ENCODE measurements at places on chromosomes 2 and 18.

- H3K27ac ChIP-seq = no peak overlapping the region
- H3K27me3 ChIP-seq = no peaks in the 10 kb centered on the region
- no peaks in the 10 kb centered on the region for H3K36me3 ChIP-seq
- DNase-seq = no peak
Observed at GRCh38 chr2:203559641-203560040, 24.5 kb upstream of the RAPH1 start.

DNA sequence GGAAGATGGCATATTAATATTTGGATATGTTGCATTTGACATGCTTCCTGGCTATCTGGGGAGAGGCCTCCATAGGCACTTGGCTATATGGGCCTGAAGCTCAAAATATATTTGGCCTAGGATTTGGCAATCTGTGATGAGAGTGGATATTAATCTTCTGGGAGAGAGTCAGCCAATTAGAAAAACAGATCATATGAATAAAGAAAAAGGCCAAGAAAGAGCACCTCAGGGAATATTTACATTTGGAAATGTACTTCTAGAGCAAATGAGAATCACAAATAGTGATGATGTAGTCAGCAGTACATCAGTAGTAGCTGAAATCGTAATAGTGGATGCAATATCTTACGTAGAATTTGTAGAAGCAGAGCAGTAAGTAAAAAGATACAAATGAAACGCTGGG lies 277.0 kb downstream of the CTNNA2 start:
- no peaks in the 10 kb centered on the region for H3K36me3 ChIP-seq
- no peak overlapping the region for H3K27ac ChIP-seq
- no peaks in the 10 kb centered on the region for H3K4me1 ChIP-seq
- no peak for DNase-seq
- no peak overlapping the region for H3K4me3 ChIP-seq

DNA sequence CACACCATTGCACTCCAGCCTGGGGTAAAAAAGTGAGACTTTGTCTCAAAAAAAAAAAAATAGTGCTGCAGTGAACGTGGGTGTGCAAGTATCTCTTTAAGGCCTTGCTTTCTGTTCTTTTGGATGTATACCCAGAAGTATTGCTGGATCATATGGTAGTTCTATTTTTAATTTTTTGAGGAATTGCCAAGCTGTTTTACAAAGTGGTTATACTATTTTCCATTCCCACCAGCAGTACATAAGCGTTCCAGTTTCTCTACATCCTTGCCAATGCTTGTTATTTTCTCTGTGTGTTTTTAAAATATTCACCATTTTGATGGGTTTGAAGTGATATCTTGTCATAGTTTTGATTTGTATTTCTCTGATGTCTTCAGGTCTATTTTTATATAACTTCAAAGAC lies 13.1 kb downstream of the ARMC9 start:
- peaks cover 4% of the 10 kb centered on the region for H3K27me3 ChIP-seq
- H3K36me3 ChIP-seq = peaks cover 19% of the 10 kb centered on the region
- DNase-seq = no peak
- H3K4me1 ChIP-seq = peaks cover 2% of the 10 kb centered on the region
- H3K27ac ChIP-seq = no peak overlapping the region

- H3K4me1 ChIP-seq = peaks cover 5% of the 10 kb centered on the region
- DNase-seq = no peak
- H3K27me3 ChIP-seq = peaks cover 1% of the 10 kb centered on the region
- H3K36me3 ChIP-seq = no peaks in the 10 kb centered on the region
Observed at GRCh38 chr18:36578871-36579710, 249.7 kb downstream of the TPGS2 start.

DNA sequence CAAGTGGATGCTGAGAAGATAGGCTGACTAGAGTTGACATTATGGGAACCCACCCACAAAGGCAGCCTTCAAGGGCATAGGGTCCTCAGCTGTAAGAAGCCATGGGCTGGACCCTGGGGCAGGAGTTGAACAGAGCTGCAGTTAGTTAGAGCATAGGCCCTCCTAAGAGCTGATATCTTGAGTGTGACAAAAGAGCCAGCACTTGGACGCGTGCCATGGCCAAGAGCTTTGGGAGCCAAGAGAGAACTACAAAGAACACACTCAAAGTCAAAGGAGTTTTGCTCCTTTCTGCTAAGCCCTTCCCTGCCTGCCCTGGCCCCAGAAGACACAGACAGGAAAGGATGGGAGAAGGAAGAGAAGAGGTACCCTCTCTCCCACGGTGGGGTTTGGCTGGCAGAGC lies 29.9 kb upstream of the AGAP1 start:
- DNase-seq = no peak
- no peaks in the 10 kb centered on the region for H3K36me3 ChIP-seq
- H3K27ac ChIP-seq = no peak overlapping the region
- peaks cover 17% of the 10 kb centered on the region for H3K4me1 ChIP-seq

DNA sequence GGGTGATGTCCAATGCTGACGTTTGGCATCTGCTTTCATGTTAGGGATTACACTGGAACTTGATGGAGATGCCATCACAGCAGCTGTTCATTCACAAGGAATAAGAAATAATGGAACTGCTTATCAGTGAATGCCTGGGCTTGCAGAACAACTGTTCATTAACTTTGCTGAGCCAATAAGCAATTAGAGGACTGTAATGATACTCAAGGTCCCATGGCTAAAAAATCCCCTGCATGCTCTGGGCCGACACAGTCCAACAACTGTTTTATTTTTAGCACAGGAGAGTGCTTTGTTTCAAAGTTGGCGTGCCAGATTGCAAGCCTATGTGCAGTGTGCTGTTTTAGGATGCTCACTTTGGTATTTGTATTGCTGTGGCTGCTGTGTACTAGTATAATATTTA lies 408.0 kb upstream of the RGPD4 start:
- H3K27me3 ChIP-seq = no peaks in the 10 kb centered on the region
- no peaks in the 10 kb centered on the region for H3K36me3 ChIP-seq
- no peak overlapping the region for H3K4me3 ChIP-seq
- H3K27ac ChIP-seq = no peak overlapping the region
- no peaks in the 10 kb centered on the region for H3K4me1 ChIP-seq

DNA sequence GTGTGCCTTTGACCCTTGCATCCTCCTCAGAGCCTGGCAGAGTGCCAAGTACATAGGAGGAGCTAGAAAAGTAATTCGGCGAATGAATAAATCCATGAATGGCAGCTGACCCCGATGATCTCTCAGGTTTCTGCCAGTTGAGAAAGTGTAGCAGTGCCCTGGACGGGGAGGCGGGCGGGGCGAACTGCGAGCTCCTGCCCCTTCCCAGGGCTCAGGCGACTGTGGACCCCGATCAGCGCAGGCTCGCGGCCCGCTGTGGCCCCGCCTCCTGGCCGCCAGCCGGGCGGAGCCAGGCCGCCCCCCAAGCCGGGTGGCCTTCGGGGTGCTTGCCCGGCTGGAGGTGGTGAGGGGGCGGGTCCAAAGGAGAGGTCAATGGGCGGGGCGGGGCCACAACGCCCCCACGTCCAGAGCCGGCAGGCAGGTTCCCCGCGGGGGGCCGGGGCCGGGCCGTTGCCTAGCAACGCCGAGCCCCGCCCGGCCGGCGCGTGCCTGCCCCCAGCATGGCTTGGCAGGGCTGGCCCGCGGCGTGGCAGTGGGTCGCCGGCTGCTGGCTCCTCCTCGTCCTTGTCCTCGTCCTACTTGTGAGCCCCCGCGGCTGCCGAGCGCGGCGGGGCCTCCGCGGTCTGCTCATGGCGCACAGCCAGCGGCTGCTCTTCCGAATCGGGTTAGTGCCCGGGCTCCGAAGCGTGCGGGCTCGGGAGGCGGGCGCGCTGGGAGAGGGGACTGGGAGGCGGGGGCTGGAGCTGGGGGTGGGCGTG lies 30.6 kb upstream of the TMBIM1 start:
- H3K27me3 ChIP-seq = peaks cover 23% of the 10 kb centered on the region
- H3K36me3 ChIP-seq = no peaks in the 10 kb centered on the region
- peaks cover 46% of the 10 kb centered on the region for H3K4me1 ChIP-seq
- H3K4me3 ChIP-seq = peak overlapping the region; percentile 98
- H3K27ac ChIP-seq = peak overlapping the region; percentile 76

- no peak overlapping the region for H3K4me3 ChIP-seq
- H3K36me3 ChIP-seq = no peaks in the 10 kb centered on the region
- H3K4me1 ChIP-seq = no peaks in the 10 kb centered on the region
- H3K27me3 ChIP-seq = no peaks in the 10 kb centered on the region
- DNase-seq = no peak
- H3K27ac ChIP-seq = no peak overlapping the region
Observed at GRCh38 chr2:79180092-79180491, 20.5 kb upstream of the REG3A start.

DNA sequence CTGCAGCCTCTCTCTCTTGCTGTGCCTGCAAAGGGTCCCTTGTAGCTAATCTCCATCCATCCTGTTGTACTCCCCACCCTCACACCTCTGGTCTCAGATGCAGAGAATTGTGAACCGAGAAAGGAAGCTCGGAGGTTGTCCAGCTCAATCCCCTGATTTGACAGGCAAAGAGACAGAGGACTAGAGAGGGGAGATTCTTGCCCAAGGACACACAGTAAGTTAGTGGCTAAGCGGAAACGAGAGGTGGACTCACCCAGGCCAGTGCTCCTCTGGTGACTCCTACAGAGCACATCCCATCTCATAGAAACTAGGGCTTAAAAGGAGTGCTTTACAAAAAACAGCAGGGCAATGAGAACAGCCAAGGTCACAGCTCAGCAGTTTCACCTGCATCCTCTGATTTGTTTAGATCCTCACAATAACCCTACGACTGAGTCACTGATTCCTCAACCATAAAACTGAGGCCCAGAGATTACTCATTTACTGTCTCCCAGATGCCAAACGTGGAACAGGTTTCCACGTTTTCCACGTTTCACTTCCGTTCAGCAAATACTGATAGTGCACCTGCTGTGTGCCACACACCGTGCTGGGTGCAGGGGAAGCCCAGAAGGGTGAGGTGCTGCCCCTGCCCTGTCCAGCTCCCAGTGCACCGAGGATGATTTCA lies 22.1 kb downstream of the EHD3 start:
- H3K36me3 ChIP-seq = peaks cover 13% of the 10 kb centered on the region
- H3K27me3 ChIP-seq = peaks cover 3% of the 10 kb centered on the region
- DNase-seq = no peak
- H3K4me1 ChIP-seq = peaks cover 10% of the 10 kb centered on the region
- H3K27ac ChIP-seq = no peak overlapping the region

DNA sequence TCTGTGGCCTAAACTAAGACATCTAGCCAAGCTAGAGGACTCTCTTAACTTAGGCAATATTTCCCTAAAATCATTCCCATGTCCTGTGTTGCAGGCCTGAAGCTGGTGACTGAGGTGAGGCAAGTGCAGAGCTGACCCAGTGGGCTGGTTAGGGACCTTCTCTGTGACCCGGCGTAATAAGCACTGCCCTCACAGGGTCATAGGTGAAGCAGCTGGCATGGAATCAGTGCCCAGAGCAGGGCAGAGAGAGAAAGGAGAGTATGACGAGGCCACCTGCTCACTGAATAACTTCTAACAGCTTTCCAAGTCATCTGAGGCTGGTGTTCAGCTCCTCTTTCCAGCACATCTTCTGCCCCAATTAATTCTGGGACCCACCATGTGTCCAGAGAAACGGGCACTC lies 197.0 kb downstream of the ANAPC1 start:
- no peaks in the 10 kb centered on the region for H3K27me3 ChIP-seq
- no peak overlapping the region for H3K4me3 ChIP-seq
- H3K27ac ChIP-seq = no peak overlapping the region
- no peaks in the 10 kb centered on the region for H3K4me1 ChIP-seq
- H3K36me3 ChIP-seq = no peaks in the 10 kb centered on the region

GRCh38 chr2:9617749-9618148 lies 13.0 kb downstream of the YWHAQ start:
- H3K36me3 ChIP-seq = peaks cover 4% of the 10 kb centered on the region
- H3K4me1 ChIP-seq = peaks cover 8% of the 10 kb centered on the region
- no peak for DNase-seq
- H3K27ac ChIP-seq = no peak overlapping the region

- H3K36me3 ChIP-seq = no peaks in the 10 kb centered on the region
- H3K27ac ChIP-seq = no peak within 1 kb of the TSS
- peaks cover 7% of the 10 kb centered on the region for H3K27me3 ChIP-seq
- peaks cover 8% of the 10 kb centered on the region for H3K4me1 ChIP-seq
- no peak for DNase-seq
Observed at GRCh38 chr2:85409845-85410583, at the start of gene CAPG. Gene CAPG, minus strand, starts transcription at chr2:85410366. Its CDS starts 8,221 bp downstream, at chr2:85402145.

DNA sequence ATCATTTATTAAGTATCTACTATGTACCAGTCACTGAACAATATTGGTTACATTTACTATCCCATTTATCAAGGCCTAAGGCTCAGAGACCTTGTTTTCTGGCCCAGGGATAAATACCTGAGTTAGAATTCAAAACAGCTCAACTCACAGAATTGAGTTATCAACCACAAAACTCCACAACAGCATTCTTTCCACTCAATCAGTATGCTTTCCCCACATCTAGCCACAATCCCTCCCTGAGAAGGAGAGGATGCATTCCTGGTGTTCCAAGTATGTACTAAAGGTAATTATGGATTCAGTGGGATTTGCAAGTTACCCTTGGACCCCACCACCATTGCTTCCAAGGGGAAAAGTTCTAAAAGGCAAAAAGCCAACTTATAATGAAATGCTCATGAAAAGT lies 104.2 kb upstream of the PID1 start:
- H3K4me3 ChIP-seq = no peak overlapping the region
- no peak overlapping the region for H3K27ac ChIP-seq
- no peaks in the 10 kb centered on the region for H3K36me3 ChIP-seq
- DNase-seq = no peak

- no peak overlapping the region for H3K27ac ChIP-seq
- H3K27me3 ChIP-seq = peaks cover 3% of the 10 kb centered on the region
- peaks cover 30% of the 10 kb centered on the region for H3K36me3 ChIP-seq
- peaks cover 7% of the 10 kb centered on the region for H3K4me1 ChIP-seq
- DNase-seq = no peak
Observed at GRCh38 chr2:85619617-85620016, 3.6 kb downstream of the USP39 start.

- H3K36me3 ChIP-seq = no peaks in the 10 kb centered on the region
- no peak overlapping the region for H3K4me3 ChIP-seq
- H3K27ac ChIP-seq = peak overlapping the region; percentile 62
- peaks cover 2% of the 10 kb centered on the region for H3K27me3 ChIP-seq
Observed at GRCh38 chr18:77098029-77098428, 34.6 kb downstream of the MBP start.

- no peak for DNase-seq
- H3K27me3 ChIP-seq = peaks cover 18% of the 10 kb centered on the region
- H3K27ac ChIP-seq = no peak overlapping the region
Observed at GRCh38 chr2:222290736-222291484, 7.9 kb downstream of the PAX3 start.

- peaks cover 17% of the 10 kb centered on the region for H3K4me1 ChIP-seq
- H3K36me3 ChIP-seq = no peaks in the 10 kb centered on the region
- H3K27me3 ChIP-seq = no peaks in the 10 kb centered on the region
- peak overlapping the region; percentile 94 for H3K27ac ChIP-seq
- no peak overlapping the region for H3K4me3 ChIP-seq
- no peak for DNase-seq
Observed at GRCh38 chr18:22998344-22998743, 65.2 kb downstream of the RBBP8 start.

- H3K4me3 ChIP-seq = peak overlapping the region; percentile 54
- no peak overlapping the region for H3K27ac ChIP-seq
- H3K36me3 ChIP-seq = no peaks in the 10 kb centered on the region
- H3K27me3 ChIP-seq = no peaks in the 10 kb centered on the region
- DNase-seq = no peak
- peaks cover 4% of the 10 kb centered on the region for H3K4me1 ChIP-seq
Observed at GRCh38 chr18:26863921-26864497, 1.5 kb downstream of the AQP4 start.

GRCh38 chr2:54757500-54757899 lies 34.0 kb downstream of the EML6 start:
- H3K4me1 ChIP-seq = peaks cover 16% of the 10 kb centered on the region
- peak; percentile 24 for DNase-seq
- no peaks in the 10 kb centered on the region for H3K27me3 ChIP-seq
- H3K4me3 ChIP-seq = no peak overlapping the region
- no peaks in the 10 kb centered on the region for H3K36me3 ChIP-seq
- peak overlapping the region; percentile 71 for H3K27ac ChIP-seq

GRCh38 chr2:183255411-183255810 lies 131.2 kb downstream of the NUP35 start:
- peaks cover 3% of the 10 kb centered on the region for H3K36me3 ChIP-seq
- DNase-seq = no peak
- H3K4me3 ChIP-seq = no peak overlapping the region
- H3K27me3 ChIP-seq = peaks cover 1% of the 10 kb centered on the region
- peaks cover 4% of the 10 kb centered on the region for H3K4me1 ChIP-seq

All from endothelial cell (in vitro differentiated cells).